Inflammatory macrophage (primary cell): ENCODE measurements at places on chromosomes 5 and 9.
A peak's percentile ranks its signal among the peaks of the same experiment; 100 is the strongest.

- DNase-seq, result no peak
Observed at GRCh38 chr9:35415402-35416097, 74.4 kb upstream of the RUSC2 start.

- DNase-seq, result peak; percentile 4
Observed at GRCh38 chr9:134136118-134136995, 475 bp downstream of the WDR5 start.

DNA sequence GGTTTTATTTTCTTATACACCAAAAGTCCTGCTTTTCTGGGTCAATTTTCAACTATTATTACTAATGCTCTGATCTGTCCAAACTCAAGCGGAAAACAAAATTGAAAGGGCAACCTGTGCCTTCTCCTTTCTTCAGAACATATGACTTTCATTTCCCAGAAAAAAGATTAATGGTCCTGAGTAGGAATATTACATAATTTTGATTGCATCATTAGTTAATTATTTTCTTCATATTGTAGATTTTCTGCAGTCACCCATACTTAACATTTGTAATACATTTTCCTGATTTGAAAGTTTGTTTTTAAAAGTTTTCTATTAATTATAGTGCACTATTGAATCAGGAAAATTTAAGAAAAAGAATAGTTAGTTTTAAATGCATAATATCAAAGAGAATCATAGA, 1.7 kb upstream of the PCDHB8 start:
- no peak for DNase-seq

DNA sequence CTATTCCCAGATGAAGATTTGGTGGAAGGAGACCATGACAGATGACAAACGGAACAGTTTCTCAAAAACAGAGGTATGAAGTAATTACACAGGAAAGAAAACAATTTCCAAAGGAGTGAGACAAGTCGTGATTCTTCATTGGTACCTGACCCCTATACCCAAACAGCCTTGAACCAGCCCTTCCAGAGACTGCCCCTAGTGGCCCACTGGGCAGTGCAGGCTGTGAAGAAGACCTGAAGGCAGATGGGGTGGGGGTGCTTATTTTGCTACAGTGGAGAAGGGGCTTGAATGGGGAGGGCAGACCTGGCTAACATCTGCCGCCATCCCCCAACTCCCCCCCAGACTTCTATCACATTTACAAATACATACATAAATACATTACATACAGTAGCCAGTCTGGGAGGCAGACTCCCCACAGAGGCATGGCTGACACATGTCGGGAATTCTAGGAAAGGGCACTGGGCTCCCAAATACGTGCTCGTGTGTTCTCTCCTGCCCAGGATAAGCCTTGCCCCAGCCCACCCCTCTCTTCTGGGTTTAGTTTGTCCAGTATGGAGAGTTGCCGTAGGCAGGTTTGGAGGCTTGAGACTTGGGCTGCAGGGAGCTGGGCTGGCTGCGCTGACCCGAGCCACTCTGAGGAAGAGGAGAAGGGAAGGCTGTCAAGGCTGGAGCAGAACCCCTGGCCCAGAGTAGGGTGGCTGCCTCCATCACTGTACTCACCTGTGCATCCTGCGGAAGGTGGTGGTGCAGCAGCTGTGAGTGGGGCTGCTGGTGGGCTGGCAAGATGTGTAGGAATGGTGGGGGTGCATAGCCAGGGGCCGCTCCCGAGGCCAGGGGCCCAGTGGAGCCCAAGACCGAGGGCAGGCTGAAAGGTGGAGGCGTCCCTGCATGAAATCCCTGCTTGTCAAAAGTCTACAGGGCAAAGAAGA, 105.3 kb downstream of the UBE2R2 start:
- DNase-seq, result no peak

GRCh38 chr9:35990155-35990554, 32.2 kb upstream of the OR2S2 start:
- no peak for DNase-seq

GRCh38 chr5:10243660-10244240, 5.9 kb downstream of the ATPSCKMT start:
- DNase-seq, result no peak

GRCh38 chr9:79301085-79301484, 270.7 kb upstream of the TLE4 start:
- DNase-seq, result no peak

DNA sequence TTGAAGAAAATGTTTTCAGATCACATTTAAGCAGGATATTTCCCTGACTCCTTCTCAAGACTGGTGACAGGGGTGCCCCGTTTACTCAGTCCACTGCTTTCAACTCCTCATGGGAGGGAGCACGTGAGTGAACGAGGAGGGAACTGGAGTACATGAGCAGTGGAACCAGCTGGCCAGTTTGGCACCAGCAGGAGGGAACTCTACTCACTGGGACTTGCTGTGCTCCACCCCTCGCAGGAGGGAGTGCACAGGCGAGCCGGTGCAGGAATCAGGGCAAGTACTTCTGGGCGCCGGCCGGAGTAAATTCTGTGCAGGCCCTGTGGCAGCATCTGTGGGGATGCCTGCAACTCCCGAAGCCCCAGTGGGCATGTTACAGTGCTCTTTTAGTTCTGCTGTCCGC, 1941.1 kb upstream of the C9orf72 start:
- no peak for DNase-seq
